AG04450 (cell line): ENCODE measurements at places on chromosomes 12 and 14.

- DNase-seq, result no peak
Measured at GRCh38 chr14:55124774-55125386, 4.2 kb upstream of the LGALS3 start.

DNA sequence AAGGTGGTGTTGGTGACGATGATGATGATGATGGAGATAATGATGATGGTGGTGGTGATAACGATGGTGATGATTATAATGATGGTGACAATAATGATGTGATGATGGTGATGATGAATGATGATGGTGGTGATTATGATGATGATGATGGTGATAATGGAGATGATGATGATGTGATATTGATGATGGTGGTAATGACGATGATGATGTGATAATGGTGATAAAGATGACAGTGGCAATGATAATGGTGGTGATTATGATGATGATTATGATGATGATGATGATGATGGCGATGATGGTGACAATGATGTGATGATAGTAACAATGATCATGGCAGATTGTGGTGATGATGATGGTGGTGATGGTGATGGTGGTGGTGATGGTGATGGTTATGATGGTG lies 518.0 kb downstream of the GLT1D1 start:
- DNase-seq, result no peak

- DNase-seq, result no peak
Measured at GRCh38 chr12:76033081-76034011, 1.8 kb upstream of the PHLDA1 start.

GRCh38 chr14:35212471-35213142 lies 79.6 kb upstream of the PSMA6 start:
- no peak for DNase-seq

DNA sequence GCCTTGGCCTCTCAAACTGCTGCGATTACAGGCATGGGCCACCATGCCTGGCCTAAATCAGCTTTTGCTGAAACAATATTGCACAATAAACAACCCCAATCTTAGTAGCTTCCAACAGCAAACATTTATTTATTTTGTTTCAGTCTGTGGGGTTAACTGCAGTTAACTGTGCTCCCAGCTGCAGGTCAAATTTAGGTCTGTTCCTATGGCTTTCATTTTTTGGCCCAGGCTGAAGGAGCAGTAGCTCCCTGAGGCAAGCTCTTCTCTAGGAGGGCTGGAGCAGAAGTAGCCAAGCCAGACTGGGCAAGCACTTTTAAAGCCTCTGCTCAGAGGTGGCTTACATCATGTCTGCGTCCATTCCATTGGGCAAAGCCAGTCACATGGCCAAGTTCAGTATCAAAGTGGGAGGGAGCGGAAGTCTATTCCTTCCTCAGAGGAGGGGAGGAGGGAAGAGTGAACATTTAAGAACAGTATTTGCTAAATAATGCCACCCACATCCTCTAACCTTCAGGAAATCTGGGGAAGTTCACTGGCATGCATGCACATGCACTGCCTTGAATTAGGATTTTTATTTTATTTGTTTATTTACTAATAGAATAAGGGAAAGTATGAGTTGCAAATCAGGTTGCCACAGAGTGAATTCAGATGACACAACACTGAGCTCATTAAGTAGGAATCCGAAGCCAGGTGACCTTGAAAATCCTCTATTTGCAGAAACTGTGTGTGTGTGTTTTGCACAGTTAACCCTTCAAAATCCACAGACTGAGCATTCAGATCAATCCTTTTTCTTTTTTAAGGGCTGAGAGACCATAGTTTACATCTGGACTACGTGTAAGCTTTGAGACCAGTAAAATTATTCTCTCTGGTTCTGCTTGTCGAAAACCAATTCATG lies 122.0 kb upstream of the SEL1L start:
- no peak for DNase-seq

DNA sequence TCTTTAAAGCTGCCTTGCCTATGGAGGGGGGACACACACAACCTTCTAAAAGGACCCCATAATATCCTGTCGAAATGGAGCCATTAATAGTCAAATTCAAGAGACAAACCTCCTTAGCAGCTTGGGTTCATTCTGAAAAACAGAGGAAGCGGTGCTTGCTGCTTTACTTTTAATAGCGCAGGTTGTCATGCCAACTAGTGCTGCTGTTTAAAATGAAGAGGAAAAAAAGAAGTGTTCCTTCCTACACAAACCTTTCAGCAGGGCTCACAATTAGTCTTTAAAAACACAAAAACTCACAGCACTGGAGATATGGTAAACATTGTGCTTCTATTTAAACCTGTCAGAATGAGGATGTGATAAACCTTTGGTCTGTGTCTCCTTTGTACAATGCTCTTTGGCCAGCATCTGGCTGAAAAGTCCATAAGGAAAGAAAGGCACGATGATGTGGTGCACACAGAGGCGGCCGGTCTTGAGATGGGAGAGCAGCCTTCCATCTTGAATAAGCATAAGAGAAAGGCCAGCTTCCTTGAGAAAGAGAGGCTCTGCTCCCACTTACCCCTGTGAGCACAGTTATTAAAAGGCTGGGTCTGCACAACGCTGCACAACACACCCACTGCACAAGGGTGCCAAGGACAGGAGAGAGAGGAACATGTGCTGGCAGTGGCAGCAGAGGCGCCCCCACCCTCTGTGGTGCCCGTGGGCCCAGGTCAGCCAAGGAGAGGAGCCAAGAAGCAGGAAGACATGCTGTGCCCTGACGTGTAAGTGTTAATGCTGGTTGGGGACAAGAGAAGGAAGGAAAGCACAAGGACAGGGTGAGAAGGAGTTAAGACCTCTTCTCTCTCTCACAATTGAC lies 144.6 kb downstream of the TTC7B start:
- DNase-seq, result no peak

DNA sequence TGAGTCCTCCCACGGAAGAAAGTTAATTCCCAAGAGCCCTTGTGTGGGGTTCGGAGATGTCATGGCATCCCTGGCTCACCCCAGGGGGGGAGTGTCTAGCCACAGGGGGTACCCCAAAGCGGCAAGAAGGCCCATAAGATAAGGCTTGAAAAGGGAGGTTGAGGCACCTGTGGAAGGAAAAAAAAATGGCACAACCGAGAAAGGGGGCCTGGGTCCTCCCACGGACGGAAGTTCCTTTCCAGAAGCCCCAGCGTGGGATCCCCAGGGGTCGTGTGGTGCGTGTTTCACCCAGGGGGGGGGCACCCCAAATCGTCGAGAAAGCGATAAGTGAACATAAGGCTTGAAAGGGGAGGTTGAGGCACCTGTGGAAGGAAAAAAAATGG lies 266.7 kb downstream of the ALG10 start:
- DNase-seq, result no peak

DNA sequence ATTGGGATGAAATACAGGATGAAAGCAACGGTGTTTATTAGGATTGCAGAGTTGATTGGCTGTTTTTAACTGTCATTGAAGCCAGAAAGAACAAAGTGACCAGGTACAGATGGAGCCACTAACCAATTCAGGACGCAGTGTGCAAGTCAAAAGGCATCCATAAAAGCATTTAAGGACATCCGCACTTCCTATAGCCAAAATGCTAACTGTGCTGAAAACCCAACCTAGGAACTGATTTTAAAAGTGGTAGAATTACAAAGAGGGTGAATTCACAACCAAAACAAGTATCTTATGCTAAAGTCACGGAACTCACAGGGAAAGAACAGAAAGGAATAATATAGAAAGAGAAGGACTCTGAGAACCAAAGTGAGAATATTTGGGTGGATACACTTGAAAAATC lies 63.1 kb upstream of the FOXG1 start:
- no peak for DNase-seq

- DNase-seq, result no peak
Measured at GRCh38 chr14:103694572-103695026, 20.7 kb downstream of the XRCC3 start.

DNA sequence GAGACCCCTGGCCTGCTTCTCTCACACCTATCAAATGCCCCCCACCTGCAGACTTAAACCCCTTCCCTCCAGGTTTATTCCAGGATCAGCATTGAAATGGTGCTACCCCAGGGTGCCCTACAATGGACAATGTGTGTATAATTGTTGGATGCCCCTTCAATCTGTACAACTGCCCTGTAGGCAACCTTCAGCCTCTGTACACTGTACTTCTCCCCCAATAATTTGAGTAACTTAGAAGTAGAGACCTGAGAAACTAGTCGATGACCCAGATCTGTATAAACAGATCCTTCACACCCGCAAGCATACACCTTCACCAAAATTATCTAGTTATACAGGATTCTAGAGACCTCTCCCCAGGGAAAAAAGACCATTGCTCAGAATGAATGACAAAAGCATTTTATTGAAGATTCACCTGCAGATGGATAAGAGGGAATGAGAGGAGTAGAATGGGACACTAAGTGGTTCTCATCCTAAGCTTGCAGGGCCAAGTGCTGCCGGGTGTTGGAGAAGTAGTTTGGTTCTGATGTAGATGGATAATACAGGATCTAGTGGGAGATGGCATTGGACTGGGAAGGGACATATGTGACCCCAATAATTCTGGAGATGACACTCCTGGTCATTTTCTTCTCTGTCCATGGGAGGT lies 7.6 kb downstream of the KRT4 start:
- DNase-seq, result no peak

DNA sequence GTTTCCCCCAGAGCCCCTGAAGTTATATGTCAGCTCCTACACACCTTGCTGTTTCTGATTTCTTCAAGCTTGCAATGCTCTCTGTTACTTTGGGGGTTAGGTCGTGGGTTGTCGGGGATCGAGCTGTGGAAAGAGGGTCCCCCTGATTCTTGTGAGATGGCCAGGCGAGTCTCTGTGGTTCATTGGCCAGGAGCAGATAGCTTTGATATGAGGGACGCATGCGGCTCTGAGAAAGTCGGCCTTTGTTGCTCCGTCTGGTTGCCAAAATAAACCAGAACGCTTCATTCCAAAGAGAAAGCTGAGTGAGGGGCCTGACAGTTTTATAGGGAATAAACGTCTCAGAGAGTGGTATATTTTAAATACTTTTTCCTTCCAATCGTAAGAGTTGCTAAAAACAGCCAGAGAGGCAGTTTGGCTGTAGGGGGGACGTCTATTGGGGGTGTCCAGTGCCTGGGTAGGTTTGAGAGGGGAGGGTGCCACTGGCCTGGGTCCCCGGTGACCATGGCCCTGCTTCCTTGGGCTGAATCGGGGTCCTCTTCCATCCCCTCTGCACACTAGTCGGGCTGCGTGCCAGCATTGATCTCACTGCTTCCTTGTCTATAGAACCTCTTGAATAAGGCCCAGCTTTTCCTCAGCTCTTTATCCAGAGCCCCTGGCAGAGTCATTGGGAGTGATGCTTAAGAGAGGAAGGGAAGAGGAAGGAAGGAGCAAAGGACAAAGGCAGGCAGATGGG lies 18.9 kb downstream of the CCND2 start:
- no peak for DNase-seq

DNA sequence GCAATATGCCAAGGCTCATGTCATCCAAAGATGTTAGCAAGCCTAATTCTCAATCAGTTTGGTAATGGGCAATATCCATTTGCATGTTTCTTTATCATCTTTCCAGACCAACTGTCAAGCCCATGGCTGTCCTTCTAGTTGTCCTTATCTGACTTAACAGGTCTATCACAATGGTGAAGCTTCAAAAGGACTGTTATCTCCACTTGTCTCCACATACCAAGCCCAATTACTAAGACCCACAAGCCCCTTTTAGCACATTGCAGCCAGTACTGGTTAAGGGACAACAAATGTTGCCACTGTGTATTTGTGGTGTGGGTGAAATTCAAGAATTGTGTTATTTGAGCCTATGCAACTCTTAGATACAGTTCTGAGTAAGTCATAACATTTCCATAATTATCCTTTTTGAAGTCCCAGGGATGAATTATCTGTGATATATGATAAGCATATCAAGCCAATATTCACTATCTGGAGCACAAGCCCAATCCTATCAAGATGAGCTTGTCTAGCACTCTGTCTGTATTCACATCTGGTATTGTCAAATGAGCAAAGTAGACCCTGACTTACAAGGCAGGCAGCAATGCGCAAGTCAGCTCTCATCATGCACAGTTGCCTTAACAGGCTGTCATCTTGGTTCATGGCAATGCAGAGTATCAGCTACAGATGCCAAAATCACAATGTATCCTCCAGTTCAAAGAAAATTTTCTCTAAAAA lies 19.3 kb upstream of the ST8SIA1 start:
- no peak for DNase-seq

- no peak for DNase-seq
Measured at GRCh38 chr14:90275820-90276219, 19.5 kb downstream of the PSMC1 start.

- no peak for DNase-seq
Measured at GRCh38 chr14:64114166-64114565, 180.0 kb downstream of the ESR2 start.

- DNase-seq, result no peak
Measured at GRCh38 chr12:97575403-97576193, 113.0 kb downstream of the RMST start.

- DNase-seq, result no peak
Measured at GRCh38 chr12:125160281-125160955, 95.2 kb downstream of the AACS start.

- peak; percentile 37 for DNase-seq
Measured at GRCh38 chr12:7638760-7639555, 26.8 kb downstream of the APOBEC1 start.

- no peak for DNase-seq
Measured at GRCh38 chr14:72213424-72213823, 281.2 kb downstream of the RGS6 start.

DNA sequence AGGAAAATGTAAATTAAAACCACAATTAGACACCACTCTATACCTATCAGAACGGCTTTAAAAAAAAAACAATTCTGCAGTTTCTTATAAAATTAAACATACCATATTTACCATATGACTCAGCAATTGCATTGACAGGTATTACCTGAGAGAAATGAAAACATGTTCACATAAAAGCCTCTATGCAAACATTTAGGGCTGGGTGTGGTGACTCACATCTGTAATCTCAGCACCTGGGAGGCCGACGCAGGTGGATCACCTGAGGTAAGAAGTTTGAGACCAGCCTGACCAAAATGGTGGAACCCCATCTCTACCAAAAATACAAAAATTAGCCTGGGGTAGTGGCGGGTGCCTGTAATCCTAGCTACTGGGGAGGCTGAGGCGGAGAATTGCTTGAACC lies 41.1 kb downstream of the SPTB start:
- no peak for DNase-seq

- no peak for DNase-seq
Measured at GRCh38 chr12:42504049-42504448, 85.5 kb downstream of the PRICKLE1 start.

- no peak for DNase-seq
Measured at GRCh38 chr14:28340816-28341215, 425.8 kb upstream of the FOXG1 start.

DNA sequence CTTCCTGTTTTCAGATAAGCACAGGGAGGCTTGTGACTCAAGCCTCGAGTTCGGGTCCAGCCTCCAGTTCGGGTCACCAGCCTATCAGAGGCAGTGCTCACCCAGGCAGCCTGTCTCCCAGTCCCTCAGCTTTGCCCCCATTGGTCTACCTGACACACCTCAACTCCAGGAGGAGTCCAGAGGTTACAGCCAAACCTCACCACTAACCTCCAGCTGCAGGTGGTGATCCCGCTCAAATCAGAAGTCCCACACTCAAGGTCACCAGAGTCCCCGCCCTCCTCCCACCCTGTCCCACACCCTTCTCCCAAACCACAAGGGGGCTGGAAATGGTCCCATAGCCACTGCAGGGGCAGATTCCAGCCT lies 42.1 kb downstream of the KDM2B start:
- no peak for DNase-seq

GRCh38 chr12:128057586-128057985 lies 209.4 kb upstream of the TMEM132C start:
- DNase-seq, result no peak

- no peak for DNase-seq
Measured at GRCh38 chr14:99038431-99038820, 233.6 kb downstream of the BCL11B start.

- DNase-seq, result no peak
Measured at GRCh38 chr12:7023114-7023513, 4.8 kb upstream of the LPCAT3 start.
